Lower lobe of right lung (tissue), 2 donors: ENCODE measurements at places on chromosomes 6 and 20.

- DNase-seq = no peak
- no peaks in the 10 kb centered on the region for H3K36me3 ChIP-seq
These were observed 386.9 kb upstream of the HSF2 start for GRCh38 chr6:122012578-122012977.

DNA sequence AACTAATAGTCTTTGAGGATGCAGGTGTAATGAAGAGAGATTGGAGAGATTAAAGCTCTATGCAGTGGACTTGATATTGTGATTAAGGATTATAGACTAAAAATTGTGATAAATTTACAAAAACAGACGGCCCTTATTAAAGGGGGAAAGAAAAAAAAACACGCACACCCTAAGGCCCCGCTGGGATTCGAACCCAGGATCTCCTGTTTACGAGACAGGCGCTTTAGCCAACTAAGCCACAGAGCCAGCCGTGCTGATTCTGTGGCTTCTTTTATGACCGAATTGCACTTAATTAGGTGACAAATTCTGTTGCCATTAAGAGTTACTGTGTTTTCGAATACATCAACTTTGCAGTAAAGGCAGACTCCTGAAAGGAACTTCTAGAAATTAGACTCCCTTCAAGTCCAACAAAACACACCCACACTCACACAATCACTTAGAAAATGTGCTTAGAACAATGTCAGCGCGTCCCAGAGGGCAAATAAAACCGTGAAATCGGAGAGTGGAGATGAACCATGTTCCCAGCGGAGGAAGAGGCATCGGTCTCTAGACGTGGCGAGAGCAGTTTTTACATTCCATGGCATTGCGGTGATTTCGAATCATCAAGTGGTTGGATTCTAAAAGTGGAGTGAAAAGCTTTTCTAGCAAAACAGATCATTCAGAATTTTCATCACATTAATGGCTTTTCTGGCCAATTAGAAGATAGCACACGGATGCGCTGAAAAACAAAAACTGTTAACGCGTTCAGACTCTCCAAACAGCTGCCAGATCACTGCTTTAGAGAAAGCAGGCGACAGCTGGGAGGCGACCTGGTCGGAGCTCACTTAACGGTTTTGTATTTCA is 122.6 kb downstream of the GPX5 start:
- peak overlapping the region; percentile 45 for H3K4me3 ChIP-seq
- H3K4me1 ChIP-seq = peaks cover 8% of the 10 kb centered on the region
- DNase-seq = no peak
- H3K27ac ChIP-seq = no peak overlapping the region
- no peaks in the 10 kb centered on the region for H3K36me3 ChIP-seq

GRCh38 chr20:48826883-48827771 is 672 bp downstream of the PREX1 start:
- peaks cover 58% of the 10 kb centered on the region for H3K4me1 ChIP-seq
- DNase-seq = peak; percentile 60
- peaks cover 20% of the 10 kb centered on the region for H3K27me3 ChIP-seq
- peak overlapping the region; percentile 88 for H3K27ac ChIP-seq
- no peaks in the 10 kb centered on the region for H3K36me3 ChIP-seq

DNA sequence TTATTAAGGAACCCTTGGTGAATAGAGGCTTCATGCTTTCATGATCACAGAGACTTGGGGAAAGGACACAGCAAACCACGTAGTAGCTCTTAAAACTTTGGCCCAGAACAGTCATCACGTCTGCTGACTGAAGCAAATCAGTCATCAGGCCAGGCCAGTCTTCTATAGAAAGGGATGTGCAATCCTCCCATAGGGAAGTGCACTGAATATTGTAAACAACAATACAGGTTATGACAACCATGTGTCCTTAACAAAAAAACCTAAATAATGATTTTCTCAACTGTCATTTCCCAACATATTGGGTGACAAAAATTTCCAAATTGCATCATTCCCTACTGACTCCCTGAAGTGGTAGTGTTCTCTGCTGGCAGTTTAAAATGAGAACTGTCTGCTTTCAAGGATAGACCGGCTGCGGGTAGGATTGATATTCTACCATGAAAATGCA is 388.2 kb upstream of the CITED2 start:
- no peaks in the 10 kb centered on the region for H3K36me3 ChIP-seq
- H3K27ac ChIP-seq = peak overlapping the region; percentile 64
- no peak for DNase-seq
- no peaks in the 10 kb centered on the region for H3K27me3 ChIP-seq
- peaks cover 57% of the 10 kb centered on the region for H3K4me1 ChIP-seq
- no peak overlapping the region for H3K4me3 ChIP-seq

DNA sequence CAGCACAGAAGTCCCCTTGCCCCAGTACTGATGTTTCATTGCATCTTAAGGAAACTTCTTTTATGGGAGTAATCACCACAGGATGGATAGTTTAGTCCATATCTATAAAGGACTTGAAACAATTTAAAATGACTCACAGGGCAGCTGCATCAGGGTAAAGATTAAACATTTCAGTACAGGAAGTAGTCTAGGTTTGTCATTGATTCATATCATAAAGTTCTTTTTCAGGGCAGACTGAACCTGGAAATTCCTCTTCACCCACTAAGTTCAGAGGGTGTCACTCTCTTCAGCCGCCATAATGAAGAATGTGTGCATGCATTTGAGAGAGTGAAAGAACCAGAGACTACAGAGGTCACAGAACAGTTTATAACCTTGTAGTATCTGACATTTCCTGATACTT is 296.3 kb upstream of the JAG1 start:
- H3K27ac ChIP-seq = no peak overlapping the region
- H3K27me3 ChIP-seq = no peaks in the 10 kb centered on the region
- H3K36me3 ChIP-seq = no peaks in the 10 kb centered on the region
- DNase-seq = no peak
- H3K4me1 ChIP-seq = no peaks in the 10 kb centered on the region

DNA sequence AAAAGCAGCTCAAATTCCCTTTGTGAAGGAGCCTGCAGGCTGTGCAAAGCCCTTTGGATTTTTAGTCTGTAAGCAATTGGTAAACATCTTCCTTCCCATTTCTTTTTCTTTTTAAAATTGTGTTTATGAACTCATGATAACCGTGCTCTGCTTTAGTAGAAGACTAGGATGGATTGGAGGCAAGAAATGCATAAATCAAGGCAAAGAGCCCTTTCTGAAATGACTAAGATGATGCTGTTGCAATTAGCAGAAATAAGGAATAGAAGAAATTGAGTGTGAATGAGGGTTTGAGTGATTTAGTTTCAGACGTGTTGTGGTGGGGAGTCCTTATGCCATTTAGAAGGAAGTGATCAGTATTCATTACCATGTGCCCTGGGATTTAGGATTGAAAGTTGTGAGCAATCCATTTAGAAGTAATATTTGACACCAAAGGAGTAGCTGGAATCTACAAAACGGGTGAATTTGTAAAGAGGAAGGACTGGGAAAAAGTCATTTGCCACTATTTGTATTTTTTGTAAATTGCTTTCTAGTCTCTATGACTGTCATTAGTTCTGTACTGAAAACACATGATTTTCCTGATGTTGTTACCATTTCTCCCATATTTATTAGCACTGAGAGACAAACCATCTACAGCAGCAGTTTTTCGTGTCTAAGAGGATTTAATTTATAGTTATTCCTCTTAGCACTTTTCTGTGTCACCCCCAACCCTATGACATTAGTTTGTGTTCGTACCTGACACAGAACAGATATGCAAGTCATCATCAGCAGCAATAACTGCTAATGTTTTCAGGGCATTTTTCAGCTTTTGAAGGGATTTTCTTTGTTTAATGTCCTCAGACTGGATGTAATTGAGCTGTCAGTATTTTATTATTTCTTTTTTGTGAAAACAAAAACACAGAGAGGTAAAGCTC is 265.0 kb downstream of the UTRN start:
- H3K4me1 ChIP-seq = no peaks in the 10 kb centered on the region
- no peak overlapping the region for H3K27ac ChIP-seq
- no peak overlapping the region for H3K4me3 ChIP-seq
- peaks cover 94% of the 10 kb centered on the region for H3K36me3 ChIP-seq
- no peaks in the 10 kb centered on the region for H3K27me3 ChIP-seq

DNA sequence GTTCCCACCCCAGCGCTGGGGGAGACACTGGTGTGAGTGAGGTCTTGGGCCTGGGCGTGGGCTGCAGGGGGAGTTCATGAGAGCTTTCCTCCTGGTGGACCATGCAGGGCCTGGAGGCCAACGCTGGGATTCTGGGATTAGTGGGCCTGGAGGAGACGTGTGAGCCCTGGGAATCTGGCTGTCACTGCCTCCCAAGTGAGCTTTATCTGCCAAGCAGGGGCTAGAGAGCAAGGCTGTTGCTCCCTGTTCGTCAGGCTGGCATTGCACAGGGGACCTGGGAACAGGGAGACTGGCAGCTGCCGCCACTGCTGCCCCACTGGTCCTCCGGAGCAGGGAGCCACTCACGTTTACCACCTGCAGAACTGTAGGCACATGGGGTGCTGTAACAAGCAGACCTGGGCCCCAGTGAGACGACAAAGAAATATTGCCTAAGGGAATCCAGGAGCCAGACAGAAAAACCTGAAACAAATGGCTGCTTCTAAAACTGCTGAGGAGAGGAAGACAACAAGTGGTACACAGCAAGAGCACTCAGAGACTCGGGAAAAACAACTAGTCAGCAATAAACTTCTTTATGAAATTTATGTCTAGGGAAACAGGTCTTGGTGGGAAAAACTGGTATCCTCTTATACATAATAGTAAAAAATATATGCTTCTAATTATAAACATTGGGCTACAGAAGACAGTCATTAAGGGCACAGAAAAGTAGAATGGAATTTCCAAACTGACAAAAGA is 45.2 kb downstream of the PPP1R3G start:
- no peaks in the 10 kb centered on the region for H3K36me3 ChIP-seq
- H3K4me3 ChIP-seq = no peak overlapping the region
- no peak overlapping the region for H3K27ac ChIP-seq
- no peak for DNase-seq

GRCh38 chr6:85706272-85706671 is 63.6 kb upstream of the SYNCRIP start:
- H3K27me3 ChIP-seq = no peaks in the 10 kb centered on the region
- H3K4me1 ChIP-seq = no peaks in the 10 kb centered on the region
- no peaks in the 10 kb centered on the region for H3K36me3 ChIP-seq
- DNase-seq = no peak

DNA sequence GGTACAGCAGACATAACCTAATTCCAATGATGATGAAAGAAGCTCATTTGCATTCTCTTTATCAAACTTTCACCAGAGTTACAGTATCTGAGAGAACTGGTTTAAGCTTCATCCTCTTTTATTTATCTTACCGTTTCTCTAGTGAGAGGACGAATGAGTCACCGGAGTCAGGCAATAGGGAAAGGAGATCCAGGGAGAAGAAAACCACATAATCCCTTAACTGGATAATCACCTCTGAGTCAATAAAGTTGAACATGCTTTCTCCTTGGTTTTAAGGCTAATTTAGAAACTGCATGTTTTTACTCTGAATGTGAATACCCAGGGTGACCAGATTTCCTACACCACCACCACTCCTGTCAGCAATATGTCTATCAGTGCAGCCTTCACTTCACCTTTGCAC is 313.7 kb upstream of the TBX18 start:
- DNase-seq = no peak
- no peak overlapping the region for H3K4me3 ChIP-seq
- no peak overlapping the region for H3K27ac ChIP-seq
- H3K4me1 ChIP-seq = no peaks in the 10 kb centered on the region
- no peaks in the 10 kb centered on the region for H3K36me3 ChIP-seq
- H3K27me3 ChIP-seq = no peaks in the 10 kb centered on the region
